ENCODE measurements at places on chromosomes 12 and 14. TPM values are rescaled to one million over a fixed set of nuclear protein-coding genes. Genes with fewer than 3 reads are reported as not detected.

DNA sequence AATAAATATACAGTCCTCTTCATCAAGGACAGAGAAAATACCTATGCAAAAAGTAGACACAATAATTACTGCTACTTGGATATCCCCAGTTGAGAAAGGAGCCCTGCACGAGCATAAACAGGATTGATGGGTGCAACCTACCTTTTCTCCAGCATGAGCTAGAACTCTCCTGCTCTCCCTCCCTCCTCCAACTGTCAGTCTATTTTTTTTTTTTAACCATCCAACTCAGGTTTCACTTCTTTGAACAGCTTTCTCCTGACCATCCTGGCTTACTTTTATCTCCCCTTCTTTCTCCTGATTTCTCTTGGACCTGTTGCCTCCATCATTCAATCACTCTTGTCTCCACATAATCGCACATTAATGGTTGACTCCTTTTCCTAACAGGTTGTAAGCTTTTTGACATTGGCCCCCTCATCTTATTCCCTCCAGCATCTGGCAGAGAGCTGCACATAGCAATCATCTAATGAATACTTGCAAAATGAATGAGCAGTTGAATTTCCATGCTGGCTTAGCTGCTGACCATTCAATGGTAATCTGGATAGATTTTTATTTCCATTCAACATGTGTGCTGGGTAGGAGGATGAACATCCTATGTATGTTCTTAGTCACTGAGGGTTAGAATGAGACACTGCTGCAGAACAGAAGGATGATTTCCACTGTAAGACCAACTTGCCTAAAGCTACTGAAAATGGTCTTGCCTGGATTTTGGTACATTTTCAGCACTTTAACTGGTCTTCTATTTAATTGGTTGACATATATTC is 24.4 kb downstream of the MYBPC1 start:
- peaks cover 9% of the 10 kb centered on the region for H3K27me3 ChIP-seq
- H3K36me3 ChIP-seq: no peaks in the 10 kb centered on the region
- H3K4me1 ChIP-seq: peaks cover 11% of the 10 kb centered on the region
- H3K27ac ChIP-seq: no peak overlapping the region
- no peak overlapping the region for H3K4me3 ChIP-seq

- DNase-seq: no peak
- H3K27me3 ChIP-seq: no peaks in the 10 kb centered on the region
- peaks cover 64% of the 10 kb centered on the region for H3K36me3 ChIP-seq
- H3K4me1 ChIP-seq: peaks cover 68% of the 10 kb centered on the region
- no peak overlapping the region for H3K4me3 ChIP-seq
Measured at GRCh38 chr14:92579244-92579936, 65.8 kb downstream of the RIN3 start.

- H3K4me3 ChIP-seq: peak overlapping the region; percentile 56
- H3K27ac ChIP-seq: no peak overlapping the region
- peaks cover 25% of the 10 kb centered on the region for H3K27me3 ChIP-seq
- H3K36me3 ChIP-seq: no peaks in the 10 kb centered on the region
Measured at GRCh38 chr12:29563636-29564035, 66.2 kb upstream of the OVCH1 start.

DNA sequence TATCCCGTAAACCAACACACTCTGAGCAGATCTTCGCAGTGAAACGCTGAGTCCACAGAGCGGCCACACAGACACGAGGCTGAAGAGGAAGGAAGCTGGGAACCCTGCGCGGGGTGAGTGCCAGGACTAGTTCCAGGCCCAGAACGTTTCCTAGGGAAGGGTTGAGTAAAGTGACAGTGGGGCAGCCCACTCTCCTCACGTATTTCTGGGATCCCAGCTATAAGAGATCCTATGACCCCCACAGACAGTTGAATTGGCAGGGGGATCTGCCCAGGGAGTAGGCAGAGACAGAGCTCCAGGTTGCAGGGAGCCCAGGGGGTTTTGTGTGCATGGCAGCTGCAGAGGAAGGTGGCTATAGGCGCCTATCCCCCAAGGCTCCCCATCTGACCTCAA is 51.1 kb downstream of the GTF2A1 start:
- H3K4me1 ChIP-seq: peaks cover 35% of the 10 kb centered on the region
- no peak for DNase-seq
- H3K4me3 ChIP-seq: peak overlapping the region; percentile 87
- peaks cover 4% of the 10 kb centered on the region for H3K36me3 ChIP-seq
- peak overlapping the region; percentile 92 for H3K27ac ChIP-seq

DNA sequence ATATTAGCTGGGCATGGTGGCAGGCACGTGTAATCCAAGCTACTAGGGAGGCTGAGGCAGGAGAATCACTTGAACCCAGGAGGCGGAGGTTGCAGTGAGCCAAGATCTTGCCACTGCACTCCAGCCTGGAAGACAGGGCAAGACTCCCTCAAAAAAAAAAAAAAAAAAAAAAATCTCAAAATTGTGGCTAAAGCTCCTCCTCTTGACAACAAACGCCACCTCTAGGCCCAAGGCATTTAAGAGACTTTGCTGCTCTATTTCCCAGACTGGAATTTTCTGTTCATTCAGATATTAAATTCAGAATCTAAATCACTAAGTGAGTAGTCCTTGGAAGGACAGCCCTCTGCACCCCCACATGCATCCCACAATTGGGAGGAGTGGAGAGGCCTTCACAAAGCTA is 1.4 kb downstream of the ZFYVE1 start:
- H3K27ac ChIP-seq: no peak overlapping the region
- H3K4me1 ChIP-seq: peaks cover 35% of the 10 kb centered on the region
- H3K27me3 ChIP-seq: no peaks in the 10 kb centered on the region
- H3K36me3 ChIP-seq: peaks cover 26% of the 10 kb centered on the region
- DNase-seq: no peak

KRT79 gene
- total RNA-seq: not detected

DNA sequence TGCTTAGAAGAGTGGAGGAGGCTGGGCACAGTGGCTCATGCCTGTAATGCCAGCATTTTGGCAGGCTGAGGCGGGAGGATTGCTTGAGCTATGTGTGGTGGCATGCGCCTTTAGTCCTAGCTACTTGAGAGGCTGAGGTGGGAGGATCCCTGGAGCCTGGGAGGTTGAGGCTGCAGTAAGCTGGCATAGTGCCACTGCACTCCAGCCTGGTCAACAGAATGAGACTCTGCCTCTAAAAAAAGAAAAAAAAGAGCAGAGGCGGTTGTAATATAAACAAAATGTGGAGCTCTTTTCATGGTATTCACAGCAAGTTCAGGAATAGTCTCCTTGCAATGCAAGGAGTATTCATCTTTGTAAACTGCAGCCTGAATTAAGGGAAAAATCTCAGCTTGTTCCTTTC is 27.2 kb downstream of the ARID2 start:
- no peak overlapping the region for H3K4me3 ChIP-seq
- no peaks in the 10 kb centered on the region for H3K27me3 ChIP-seq
- H3K36me3 ChIP-seq: peaks cover 24% of the 10 kb centered on the region
- DNase-seq: no peak
- no peak overlapping the region for H3K27ac ChIP-seq

- no peak overlapping the region for H3K4me3 ChIP-seq
- H3K36me3 ChIP-seq: no peaks in the 10 kb centered on the region
- H3K4me1 ChIP-seq: no peaks in the 10 kb centered on the region
- no peak for DNase-seq
Measured at GRCh38 chr12:116635487-116635886, 76.3 kb downstream of the MAP1LC3B2 start.

DNA sequence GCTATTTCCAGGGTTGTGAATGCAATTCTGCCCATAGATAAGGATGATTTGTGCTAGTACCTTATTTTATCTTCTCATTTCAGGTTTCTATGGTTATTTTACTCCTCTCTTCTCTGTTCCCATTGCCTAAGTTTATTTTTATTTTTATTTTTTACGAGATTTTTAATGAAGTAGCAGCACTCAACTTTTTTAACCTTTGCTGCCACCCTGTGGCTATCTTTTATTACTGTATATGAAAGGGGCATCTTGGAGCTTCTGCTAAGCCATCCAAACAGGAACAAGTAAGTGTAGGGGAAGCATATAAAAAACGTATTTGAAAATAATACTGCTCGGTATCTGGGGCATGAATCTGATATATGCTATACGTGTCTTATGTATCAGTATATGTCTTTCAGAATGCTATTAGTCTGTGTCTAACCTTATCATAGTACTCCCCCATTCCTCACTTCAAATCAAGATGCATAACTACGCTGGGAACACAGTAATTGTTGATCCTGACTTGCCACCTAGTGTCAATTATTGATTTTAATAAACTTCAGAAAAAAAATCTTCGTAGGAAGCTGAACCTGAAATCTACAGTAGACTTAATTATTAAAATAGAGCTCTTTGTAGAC is 60.3 kb downstream of the KLRG1 start:
- peaks cover 2% of the 10 kb centered on the region for H3K4me1 ChIP-seq
- H3K4me3 ChIP-seq: no peak overlapping the region
- no peak overlapping the region for H3K27ac ChIP-seq
- peaks cover 1% of the 10 kb centered on the region for H3K36me3 ChIP-seq
- no peak for DNase-seq

MED13L gene
- 112 TPM for total RNA-seq

DNA sequence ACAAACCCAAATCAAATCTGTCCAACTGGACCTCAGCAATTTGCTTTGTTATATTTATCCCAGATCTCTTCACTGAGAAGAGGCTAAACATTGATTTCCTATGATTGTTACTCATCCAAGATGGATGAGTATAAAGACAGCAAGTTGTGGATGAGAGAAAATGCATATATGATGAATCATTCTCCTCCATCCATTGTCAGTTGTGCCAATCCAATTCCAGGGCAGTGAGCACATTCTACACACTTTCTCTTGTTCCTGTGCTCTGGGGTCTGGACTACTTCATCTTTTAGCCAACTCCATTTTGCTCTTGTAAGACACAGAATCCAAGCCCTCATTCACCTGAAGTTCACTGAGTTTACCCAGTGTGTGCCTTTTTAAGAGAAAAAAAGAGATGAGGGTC is 105.7 kb downstream of the GCH1 start:
- H3K27ac ChIP-seq: no peak overlapping the region
- no peak for DNase-seq
- H3K27me3 ChIP-seq: peaks cover 23% of the 10 kb centered on the region

DNA sequence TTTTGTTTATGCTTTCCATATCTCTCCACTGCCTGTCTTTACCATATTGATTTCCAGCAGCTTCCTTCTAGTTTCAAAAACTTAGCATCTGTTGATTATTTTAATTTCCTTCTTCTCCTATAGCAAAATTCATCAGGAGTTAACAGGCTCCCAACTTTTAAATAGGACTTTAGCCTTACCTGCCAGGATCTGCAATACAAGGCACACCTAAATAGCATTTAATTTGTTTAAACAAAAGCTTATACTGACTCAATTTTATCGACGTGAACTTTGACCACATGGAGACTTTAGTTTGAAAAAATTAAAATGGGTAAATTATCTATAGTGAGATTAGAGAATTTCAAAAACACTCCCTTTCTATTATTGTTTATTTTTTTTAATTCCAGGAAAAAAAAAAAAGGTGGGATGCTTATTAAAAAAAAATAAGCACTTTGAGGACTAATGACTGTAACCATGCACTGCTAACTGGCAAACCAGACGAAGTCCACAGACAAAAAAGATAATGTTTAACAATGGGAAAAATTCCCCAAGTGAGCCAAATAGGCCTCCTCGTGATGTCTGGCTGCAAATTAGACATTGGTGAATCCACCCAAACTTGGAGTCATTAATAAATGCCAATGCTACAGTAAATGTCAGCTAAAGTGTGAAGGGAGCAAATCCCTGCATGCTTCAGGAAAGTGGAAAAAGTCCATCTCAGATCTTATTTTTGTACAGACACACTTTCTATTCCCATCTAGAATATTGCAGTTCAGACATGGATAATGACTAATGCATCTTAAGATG is 40.7 kb downstream of the RMST start:
- H3K4me3 ChIP-seq: no peak overlapping the region
- no peaks in the 10 kb centered on the region for H3K36me3 ChIP-seq
- no peak overlapping the region for H3K27ac ChIP-seq
- no peaks in the 10 kb centered on the region for H3K4me1 ChIP-seq

GRCh38 chr12:62808166-62808879 is 126.6 kb downstream of the PPM1H start:
- no peak overlapping the region for H3K27ac ChIP-seq
- H3K27me3 ChIP-seq: peaks cover 4% of the 10 kb centered on the region
- H3K4me1 ChIP-seq: peaks cover 23% of the 10 kb centered on the region
- no peak overlapping the region for H3K4me3 ChIP-seq
- no peak for DNase-seq

TRHDE gene
- not detected for total RNA-seq

RNFT2 gene
- 10.8 TPM for total RNA-seq

DNA sequence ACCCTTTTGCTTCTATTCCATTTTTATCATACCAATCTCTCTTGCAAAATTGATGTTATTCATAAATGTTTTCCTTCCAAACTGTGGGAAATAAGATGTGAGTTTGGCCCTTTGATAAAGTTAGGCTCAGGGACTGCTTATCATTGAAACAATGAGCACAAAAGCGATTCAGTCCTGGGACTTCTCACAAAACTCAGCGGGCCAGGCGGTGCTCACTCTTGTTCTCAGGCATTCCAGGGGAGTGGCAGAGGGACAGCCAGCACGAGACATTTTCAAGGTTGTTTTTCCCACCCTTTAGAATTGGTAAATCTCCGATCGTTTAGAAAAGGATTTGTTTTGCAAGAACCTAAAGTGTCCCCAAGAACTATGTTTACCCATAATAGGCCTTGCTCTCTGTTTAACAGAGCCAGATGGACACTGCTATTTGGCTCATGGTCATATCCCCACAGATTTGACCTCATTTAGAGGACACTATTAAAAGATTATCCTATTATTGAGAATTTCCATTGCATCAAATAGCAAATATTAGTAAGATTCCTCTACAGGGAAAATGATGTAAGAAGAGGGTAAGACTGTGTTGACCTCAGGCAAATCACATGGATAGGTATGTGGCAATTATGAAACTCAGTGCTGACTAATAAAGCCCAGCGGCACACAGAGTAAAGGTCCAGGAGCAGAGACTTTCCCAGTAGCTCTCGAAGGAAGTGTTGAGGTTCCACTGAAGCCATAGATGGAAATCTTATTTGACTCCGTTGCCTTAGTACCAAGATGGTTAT is 102.7 kb upstream of the USP44 start:
- no peaks in the 10 kb centered on the region for H3K27me3 ChIP-seq
- H3K4me3 ChIP-seq: no peak overlapping the region
- H3K27ac ChIP-seq: peak overlapping the region; percentile 60
- H3K36me3 ChIP-seq: peaks cover 2% of the 10 kb centered on the region

HOXC10 gene
- not detected for total RNA-seq

- H3K27ac ChIP-seq: no peak overlapping the region
- no peaks in the 10 kb centered on the region for H3K27me3 ChIP-seq
- H3K36me3 ChIP-seq: peaks cover 8% of the 10 kb centered on the region
- DNase-seq: no peak
- no peak overlapping the region for H3K4me3 ChIP-seq
Measured at GRCh38 chr12:75965661-75966060, 65.9 kb downstream of the PHLDA1 start.

- H3K4me1 ChIP-seq: no peaks in the 10 kb centered on the region
- no peak for DNase-seq
- H3K36me3 ChIP-seq: no peaks in the 10 kb centered on the region
Measured at GRCh38 chr12:72679147-72679757, 407.1 kb downstream of the TRHDE start.

CACNA2D4 gene
- 10.4 TPM for total RNA-seq

GRCh38 chr12:51210690-51211395 is 7.0 kb downstream of the POU6F1 start:
- no peak overlapping the region for H3K4me3 ChIP-seq
- no peaks in the 10 kb centered on the region for H3K4me1 ChIP-seq
- no peaks in the 10 kb centered on the region for H3K27me3 ChIP-seq
- H3K36me3 ChIP-seq: peaks cover 2% of the 10 kb centered on the region
- H3K27ac ChIP-seq: no peak overlapping the region

Data from activated naive CD8-positive, alpha-beta T cell treated with anti-CD3 and anti-CD28 coated beads, Interleukin-2, amount 10 ng/mL, durations not matched to agents 7 days and 5 days (primary cell).